ENCODE measurements at places on chromosomes 7 and 10. TPM values are rescaled to one million over a fixed set of nuclear protein-coding genes. Genes with fewer than 3 reads are reported as not detected.

Gene LIPK
- total RNA-seq = not detected

Gene CDHR1
- total RNA-seq = 0.68 TPM

Gene CYP2C9
- total RNA-seq = not detected

Gene LRIT1
- not detected for total RNA-seq

Gene NXPH1
- not detected for total RNA-seq

Gene PHF14
- total RNA-seq = 45.8 TPM

Gene KAZALD1
- total RNA-seq = 0.17 TPM
